Esophagus squamous epithelium (tissue), 5 donors: ENCODE measurements at places on chromosomes 5 and 9. TPM values are rescaled to one million over a fixed set of nuclear protein-coding genes. Genes with fewer than 3 reads are reported as not detected.

DNA sequence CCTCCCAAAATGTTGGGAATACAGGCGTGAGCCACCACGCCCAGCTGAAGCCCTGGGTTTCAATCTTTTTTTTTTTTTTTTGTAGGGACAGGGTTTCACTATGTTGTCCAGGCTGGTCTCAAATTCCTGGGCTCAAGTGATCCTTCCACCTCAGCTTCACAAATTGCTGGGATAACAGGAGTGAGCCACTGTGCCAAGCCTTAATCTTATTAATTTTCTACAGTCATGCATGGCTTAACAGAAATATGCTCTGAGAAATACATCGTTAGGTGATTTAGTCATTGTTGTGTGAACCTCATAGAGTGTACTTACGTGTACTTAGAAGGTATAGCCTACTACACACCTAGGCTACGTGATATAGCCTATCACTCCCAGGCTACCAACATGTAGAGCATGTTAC is 31.0 kb downstream of the GLDC start:
- DNase-seq = no peak

GRCh38 chr5:180643191-180643851 is 6.1 kb downstream of the FLT4 start:
- no peak for DNase-seq

Gene PPIC
- total RNA-seq = 62.9 TPM

GRCh38 chr5:6768590-6769230 is 55.5 kb downstream of the TENT4A start:
- no peak for DNase-seq

GRCh38 chr5:134038138-134038537 is 33.4 kb upstream of the VDAC1 start:
- no peak for DNase-seq

GRCh38 chr5:92922231-92922967 is 658.6 kb downstream of the NR2F1-AS1 start:
- DNase-seq = no peak

DNA sequence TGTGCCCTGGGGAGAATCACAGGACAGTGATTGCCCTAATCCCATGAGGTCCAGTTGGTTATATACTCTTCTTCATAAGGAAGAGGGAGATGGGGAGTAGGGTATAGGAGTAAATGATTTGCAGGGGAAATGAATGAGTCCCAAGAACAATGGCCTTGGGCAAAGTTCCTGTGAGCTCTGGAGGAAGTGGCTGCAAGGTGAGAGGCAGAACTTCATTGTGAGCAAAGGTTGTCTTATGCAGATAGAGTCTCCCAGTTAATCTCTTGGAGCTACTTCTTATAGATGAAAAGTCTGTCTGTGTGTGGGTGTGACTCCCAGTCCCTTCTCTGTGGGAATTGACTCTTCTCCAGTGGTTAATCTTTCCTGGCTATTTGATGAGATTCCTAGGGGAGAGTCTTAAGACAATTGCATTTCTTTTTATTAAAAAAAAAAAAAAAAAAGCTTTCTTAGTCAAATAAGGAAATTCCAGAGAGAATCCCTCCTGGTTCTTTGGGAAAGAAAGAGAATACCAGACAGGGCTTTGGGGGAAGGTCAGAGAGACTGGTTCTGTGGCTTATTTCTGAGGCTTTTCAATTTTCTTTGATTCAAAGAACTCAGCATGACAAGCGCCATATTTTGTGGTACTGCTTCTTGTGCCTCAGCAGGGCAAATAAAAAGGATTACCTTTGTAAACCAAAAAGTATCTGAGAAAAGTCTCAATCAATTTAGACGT is 33.6 kb upstream of the MEGF10 start:
- no peak for DNase-seq

DNA sequence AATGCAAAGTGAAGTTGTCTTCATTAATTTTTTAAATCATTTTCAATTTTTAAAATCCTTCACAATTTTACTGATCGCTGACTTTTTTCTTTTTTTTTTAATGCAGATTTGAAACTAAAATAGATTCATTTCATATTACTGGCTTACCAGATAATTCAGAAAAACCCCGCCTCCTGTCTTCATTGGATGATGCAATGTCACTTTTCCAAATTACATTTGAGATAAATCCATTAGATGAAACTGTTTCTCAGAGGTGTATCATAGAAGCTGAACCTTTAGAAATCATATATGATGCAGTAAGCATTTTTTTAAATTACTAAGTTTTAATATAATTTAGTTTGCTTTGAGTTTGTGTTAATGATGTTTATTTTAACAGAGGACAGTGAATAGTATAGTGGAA is 60.6 kb downstream of the VPS13A start:
- DNase-seq = no peak

- DNase-seq = no peak
These were observed 100.3 kb downstream of the MRPS30 start for GRCh38 chr5:44909004-44909403.

GRCh38 chr9:22990349-22990748 is 543.7 kb downstream of the DMRTA1 start:
- DNase-seq = no peak

DNA sequence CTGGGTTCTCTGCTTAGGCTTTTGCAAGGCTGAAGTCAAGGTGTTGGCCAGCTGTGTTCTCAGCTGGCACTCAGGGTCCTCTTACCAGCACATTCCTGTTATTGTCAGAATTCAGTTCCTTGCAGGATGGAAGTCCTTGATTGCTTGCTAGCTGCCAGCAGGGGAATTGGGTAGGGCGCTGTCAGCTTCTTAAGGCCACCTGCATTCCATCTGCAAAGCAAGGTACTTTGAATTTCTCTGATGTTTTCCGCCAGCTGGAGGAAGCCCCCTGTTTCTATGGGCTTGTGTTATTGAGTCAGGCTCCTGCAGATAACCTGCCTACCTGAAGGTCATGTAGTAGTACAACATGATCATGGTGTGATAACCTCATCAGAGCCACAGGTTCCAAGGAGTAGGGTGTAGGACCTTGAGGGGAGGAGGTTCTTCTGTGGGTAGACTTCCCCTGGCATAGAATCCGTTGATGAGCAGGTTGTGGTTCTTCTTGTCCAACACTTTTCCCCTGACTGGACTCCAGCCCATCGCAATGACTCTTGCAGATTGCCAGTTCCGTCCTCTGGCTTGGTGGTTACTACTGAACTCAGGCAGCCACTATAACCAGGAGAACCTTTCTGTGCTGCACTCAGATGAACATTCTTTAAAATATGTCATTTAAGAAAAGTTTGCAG is 6.8 kb downstream of the TENT4A start:
- no peak for DNase-seq

Gene CRHBP
- not detected for total RNA-seq

Gene UBAP1
- total RNA-seq = 56.4 TPM

DNA sequence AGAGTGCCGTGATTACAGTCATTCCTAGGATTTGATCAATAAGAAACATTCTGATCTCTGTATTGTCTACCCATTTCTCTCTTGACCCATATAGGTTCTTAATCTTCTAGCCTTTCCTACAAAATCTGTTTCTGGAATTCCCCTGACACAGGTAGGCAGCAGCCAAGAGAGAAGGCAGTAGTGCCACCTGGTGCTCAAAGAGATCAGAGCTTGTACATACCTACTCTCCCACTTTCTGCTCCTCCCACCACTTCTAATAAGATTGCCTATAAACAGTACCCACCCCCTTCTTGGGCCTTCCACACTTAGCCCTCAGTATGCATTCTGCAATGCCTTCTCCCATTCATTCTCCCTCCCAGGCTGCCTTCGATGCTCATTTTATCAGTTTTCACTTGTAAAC is 117.4 kb upstream of the RORB start:
- DNase-seq = no peak

DNA sequence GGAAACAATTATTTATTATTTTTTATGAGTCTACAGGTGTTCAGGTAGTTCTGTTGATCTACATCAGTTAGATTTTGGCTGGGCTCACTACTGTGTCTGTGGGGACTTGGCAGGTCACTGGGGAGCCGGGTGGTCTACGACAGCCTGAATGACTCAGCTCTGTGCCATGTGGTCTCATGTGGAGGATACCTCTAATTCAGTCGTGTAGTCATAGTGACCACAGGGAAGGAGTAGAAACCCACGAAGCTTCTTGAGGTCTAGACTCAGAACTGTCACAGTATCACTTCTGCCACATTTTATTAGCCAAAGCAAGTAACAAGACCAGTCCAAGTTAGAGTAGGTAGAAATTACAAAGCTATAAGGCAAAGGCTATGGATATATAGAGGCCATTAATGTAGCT is 64.7 kb upstream of the GRAMD2B start:
- no peak for DNase-seq

DNA sequence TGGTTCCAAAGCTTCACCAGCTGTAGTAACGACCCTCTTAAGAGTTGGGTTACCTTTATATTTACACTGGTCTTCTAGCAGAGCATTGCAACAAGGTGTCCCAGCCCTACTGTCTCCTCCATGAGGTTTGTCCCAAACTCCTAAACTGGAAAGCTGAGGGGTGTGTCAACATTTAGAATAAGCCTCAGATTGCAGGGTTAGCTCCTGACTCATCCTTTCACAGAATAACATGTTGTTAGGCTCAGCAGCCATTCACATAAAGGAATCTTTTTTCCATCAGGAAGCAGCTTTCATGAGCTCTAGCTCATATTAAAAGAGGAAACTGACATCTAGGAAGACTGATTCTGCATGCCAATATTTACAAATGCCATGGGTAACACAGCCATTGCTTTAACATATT is 238.7 kb downstream of the EFNA5 start:
- DNase-seq = no peak

DNA sequence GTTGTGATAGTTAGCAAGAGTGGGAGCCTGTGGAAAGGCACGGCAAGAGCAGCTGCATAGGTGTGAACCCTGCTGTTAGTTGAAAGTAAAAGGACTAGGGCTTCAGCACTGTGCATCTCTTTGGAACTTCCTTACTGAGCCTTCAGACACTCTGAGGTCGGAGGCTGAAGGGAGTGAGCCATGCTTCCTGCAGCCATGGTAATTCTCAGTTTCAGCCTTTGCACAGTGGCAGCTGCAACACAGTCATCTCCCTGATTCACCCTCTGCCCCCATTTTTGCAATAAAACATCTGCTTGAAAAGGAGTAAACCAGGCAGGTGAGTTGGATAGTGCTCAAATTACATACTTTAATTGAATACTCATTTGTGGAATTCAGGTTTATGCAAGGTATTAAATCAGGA is 6.5 kb upstream of the TLE4 start:
- no peak for DNase-seq

Gene SPATA9
- not detected for total RNA-seq

Gene CD72
- total RNA-seq = 0.27 TPM

- no peak for DNase-seq
These were observed 21.9 kb upstream of the TXN start for GRCh38 chr9:110278080-110278707.

Gene FUT7
- total RNA-seq = not detected

Gene SMIM3
- 22.0 TPM for total RNA-seq

Gene CNTFR
- total RNA-seq = 0.40 TPM

GRCh38 chr5:64295101-64295500 is 129.5 kb downstream of the RNF180 start:
- no peak for DNase-seq

Gene MYORG
- total RNA-seq = 5.3 TPM

DNA sequence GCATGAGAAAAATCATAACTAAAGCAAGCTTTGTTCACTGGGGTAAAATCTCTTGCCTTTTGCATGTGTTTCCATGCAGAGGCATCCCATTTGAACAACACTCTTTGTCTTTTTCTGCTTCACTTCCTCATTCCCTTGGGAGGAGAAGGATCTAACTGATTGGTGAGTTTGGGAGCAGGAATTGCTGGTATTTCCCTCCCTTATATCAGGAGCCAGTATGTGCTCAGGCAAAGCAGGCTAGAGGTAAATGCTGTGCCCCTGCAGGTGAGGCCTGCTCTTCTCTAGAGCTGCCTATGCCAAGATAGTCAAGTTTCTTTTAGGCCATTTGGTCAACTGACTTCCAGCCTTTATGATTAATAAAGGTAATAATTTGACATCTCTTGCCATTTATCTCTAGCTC is 179.9 kb downstream of the COX7C start:
- no peak for DNase-seq

GRCh38 chr5:37735649-37736347 is 104.0 kb downstream of the GDNF start:
- DNase-seq = no peak

DNA sequence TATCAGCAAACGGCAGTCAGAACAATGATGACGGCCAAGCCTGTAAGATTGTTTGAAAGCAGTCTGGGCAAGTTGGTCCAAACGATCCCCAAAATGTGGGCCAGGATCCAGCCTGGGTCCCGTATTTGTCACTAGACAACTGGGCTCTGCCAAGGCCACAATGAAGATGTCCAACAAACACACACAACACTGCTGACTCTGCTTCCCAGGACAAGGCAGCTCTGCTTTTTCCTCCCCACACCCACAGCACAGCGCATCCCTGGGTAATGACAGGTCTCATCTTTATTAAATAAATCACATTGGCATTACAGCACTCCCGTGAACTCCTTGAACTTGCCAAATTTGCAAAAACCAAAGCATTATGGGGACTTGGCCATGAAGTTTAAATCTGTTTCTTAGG is 424.1 kb upstream of the ACTBL2 start:
- no peak for DNase-seq

DNA sequence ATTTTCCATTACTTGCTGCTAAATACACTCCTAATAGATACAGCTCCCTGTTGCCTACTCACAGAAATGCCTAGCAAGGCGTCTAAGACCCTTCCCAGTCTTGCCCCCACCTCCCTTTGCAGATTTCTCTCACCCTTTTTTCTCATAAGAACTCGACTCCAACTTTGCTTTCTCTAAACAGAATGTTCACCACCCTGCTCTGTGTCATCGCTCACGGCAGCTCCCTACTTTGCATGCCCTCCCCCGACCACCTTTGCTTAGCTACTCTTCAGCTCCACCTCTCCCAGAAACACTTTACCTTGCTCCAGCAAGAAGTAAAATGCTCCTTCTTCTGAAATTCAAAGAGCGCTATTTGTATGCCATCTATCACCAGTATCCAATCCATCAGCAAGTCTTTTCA is 15.2 kb upstream of the PPP1R2B start:
- no peak for DNase-seq

Gene SPATA31C1
- total RNA-seq = not detected

- DNase-seq = no peak
These were observed 458.7 kb downstream of the CDH9 start for GRCh38 chr5:26579712-26580111.

Gene NDUFS6
- 72.7 TPM for total RNA-seq

Gene TAF11L5
- total RNA-seq = not detected
